ENCODE measurements at places on chromosomes 5 and 9.

- no peak for DNase-seq
Observed at GRCh38 chr9:116986015-116986414, 298.9 kb downstream of the TRIM32 start.

GRCh38 chr5:94623011-94623410 lies 4.5 kb downstream of the SLF1 start:
- no peak for DNase-seq

- DNase-seq: no peak
Observed at GRCh38 chr9:14221558-14221957, 92.4 kb downstream of the NFIB start.

GRCh38 chr9:69916950-69917349 lies 96.3 kb downstream of the CFAP95 start:
- no peak for DNase-seq

DNA sequence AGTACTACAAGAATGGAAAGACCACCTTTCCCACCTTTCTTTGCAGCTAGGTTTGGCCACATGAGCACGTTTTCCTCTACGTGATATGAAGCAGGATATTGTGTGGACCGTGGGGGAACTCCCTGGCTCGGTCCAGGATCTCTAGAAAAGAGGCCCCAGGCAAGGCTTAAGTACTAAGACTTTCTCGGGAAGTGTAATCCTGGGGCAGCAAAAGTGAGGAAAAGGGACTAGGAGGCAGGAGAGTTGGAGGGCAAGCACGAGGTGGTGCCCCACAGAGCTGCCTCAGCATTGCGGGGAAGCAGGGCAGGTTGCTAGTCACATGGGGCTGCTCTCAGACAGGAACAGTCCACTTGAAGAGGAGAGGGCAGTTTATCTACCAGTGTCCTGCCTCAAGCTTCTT lies 235.1 kb downstream of the GADD45G start:
- DNase-seq: no peak

- DNase-seq: no peak
Observed at GRCh38 chr9:35728041-35728971, 3.7 kb downstream of the TLN1 start.

DNA sequence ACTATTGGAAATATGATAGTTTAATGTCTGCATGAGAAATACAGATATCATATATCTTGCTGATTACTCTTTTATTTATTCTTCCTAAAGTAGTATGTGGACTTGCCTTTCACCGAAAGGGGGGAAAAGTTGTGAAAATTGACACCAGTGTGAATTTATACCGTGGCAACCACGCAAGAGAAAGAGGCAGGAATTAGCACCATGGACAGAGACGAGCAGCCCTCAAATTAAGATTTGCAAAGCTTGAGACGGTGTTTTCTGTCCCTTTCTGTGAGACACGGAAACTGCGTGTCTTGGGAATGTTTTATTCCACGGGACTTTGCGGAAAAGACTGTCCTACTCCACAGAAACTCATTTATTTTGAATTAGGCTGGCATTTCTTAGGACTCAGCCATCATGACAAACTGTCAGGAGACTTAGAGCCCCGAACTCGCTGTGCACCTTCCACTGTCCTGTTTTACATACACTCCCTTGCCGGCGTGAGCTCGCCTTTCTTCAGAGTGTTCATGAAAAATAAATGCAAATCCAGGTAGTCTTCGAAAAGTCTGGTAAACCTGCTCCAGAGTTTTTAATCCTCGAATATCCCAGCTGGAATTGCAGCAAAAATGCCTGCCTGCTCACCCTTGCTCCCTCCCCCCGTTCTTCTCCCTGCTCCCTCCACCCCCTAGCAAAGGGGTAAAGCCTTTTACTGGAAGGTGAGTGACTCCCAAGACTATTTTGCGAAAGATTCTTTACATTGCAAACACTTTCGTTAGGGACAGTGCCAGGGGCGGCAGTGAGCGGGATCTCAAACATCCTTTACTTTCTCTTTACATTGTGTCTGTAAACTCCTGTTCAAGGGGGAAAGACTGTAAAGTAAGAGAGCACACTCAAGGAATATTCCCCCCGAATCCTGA lies 3.8 kb upstream of the ELAVL2 start:
- DNase-seq: peak; percentile 67

DNA sequence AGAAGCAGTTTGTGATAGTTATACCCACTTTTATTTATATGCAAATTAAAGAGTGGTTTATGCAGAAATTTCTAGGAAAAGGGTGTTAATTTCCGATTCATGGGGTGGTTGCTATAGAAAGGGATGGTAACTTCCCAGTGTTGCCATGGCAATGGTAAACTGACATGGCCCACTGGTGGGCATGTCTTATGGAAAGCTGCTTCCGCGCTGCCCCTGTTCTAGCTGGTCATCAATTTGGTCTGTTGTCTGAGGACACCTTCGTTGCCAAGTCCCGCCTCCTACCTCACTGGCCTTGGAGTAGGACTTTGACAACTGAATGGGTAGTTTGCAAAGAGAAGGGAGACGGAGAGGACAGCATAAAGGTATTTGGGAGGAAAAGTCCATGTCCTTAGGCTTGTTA lies 74.0 kb upstream of the SMIM23 start:
- DNase-seq: peak; percentile 42

GRCh38 chr5:154967421-154968024 lies 26.6 kb downstream of the MRPL22 start:
- no peak for DNase-seq

GRCh38 chr5:10768328-10768899 lies 7.4 kb upstream of the DAP start:
- DNase-seq: no peak

GRCh38 chr5:169121630-169122420 lies 179.1 kb downstream of the SLIT3 start:
- DNase-seq: no peak

- no peak for DNase-seq
Observed at GRCh38 chr5:169160405-169160901, 140.5 kb downstream of the SLIT3 start.

DNA sequence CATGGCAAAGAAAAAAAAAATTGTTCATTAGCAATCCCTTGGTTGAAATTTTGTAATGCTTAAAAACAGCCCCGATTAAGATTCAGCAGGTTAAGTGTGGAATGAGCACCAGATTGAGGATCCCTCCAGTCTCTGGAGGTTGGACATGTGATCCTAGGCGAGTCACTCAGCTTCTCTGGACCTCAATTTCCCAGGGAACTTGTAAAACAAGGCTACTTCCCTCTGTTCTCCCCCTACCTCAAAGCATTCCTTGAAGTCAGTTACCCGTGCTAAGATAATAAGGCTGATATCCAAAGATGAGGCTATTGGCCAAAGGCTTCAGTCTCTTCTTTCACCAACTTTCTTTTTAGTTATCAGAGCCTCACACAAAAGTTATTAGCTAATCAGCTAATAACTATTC lies 2.9 kb downstream of the KLHL3 start:
- no peak for DNase-seq

GRCh38 chr5:40995801-40996586 lies 75.1 kb downstream of the MROH2B start:
- no peak for DNase-seq

Measured in left forelimb (tissue), 1 donor.